ENCODE measurements at places on chromosomes 13 and 19. TPM values are rescaled to one million over a fixed set of nuclear protein-coding genes. Genes with fewer than 3 reads are reported as not detected.
A peak's percentile ranks its signal among the peaks of the same experiment; 100 is the strongest.

- no peak for DNase-seq
These were observed 9.9 kb upstream of the LGALS13 start for GRCh38 chr19:39592381-39592780.

SERP2 gene
- 4.5 TPM for polyA plus RNA-seq

ZNF730 gene
- polyA plus RNA-seq = 2.7 TPM

DNA sequence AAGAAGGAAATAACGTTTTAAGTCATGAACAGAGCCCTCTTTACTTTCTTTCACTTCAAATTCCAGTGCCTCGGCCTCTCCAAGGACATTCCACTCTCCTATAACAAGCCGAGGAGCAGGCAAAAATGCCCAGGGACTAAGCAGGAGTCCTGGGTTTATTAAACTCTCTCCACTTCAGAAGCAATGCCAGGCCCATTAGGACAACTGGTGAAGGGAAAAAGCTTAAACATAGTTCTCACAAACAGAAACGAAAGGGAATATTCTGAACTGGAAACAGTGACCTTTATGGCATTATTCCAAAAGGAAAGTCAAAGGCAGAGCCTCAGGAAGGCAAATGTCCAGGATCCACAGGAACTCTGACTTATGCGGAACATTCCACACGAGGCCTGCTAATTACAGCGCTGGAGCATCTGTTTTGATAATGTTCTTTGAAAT lies 30.9 kb upstream of the MED4 start:
- peak; percentile 48 for DNase-seq

GRCh38 chr13:41137241-41137640 lies 4.6 kb upstream of the KBTBD6 start:
- no peak for DNase-seq

Measured in hindlimb muscle (tissue), 1 donor.